MM.1S (cell line): ENCODE measurements at places on chromosomes 4 and X.

DNA sequence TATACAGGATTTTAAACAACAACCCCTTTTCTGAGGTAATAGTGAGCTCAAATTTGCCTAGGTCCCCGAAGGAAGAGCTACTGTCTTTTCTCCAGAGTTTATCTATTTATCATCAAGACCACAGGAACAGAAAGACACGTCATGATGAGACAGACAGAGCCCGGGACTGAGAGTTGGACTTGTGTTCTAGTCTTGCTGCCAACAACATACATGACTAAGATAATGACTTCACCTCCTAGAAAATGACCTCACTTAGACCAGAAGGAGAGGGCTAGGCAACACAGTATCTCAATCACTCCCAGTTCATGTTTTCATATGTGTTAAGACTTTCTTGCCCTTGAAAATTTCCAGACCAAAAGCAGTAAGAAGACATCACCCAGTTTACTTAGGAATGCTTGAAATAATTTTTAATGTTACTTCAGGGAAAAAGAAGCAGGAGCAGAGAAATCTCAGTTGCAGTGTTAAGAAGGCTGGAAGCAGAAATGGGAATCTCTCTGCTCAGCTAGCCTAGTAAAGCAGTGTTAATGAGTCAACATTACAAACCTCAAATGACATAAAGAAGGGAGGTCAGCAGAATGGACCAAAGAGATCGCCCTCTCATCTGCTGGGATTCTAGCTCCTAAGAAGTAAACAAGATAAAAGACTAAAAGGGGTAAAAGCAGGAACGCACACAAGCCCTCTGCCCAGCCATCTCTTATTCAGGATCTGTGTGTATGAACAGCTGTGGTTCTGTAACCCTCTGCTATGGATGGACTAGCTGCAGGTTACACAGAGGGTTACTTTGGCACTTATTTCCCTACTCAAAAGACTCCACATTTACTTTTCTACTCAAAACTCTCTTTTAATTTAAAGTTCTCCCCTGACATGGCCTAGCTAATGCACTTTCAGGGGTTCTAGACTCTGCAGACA is 24.8 kb downstream of the PDGFC start:
- DNase-seq, result no peak

DNA sequence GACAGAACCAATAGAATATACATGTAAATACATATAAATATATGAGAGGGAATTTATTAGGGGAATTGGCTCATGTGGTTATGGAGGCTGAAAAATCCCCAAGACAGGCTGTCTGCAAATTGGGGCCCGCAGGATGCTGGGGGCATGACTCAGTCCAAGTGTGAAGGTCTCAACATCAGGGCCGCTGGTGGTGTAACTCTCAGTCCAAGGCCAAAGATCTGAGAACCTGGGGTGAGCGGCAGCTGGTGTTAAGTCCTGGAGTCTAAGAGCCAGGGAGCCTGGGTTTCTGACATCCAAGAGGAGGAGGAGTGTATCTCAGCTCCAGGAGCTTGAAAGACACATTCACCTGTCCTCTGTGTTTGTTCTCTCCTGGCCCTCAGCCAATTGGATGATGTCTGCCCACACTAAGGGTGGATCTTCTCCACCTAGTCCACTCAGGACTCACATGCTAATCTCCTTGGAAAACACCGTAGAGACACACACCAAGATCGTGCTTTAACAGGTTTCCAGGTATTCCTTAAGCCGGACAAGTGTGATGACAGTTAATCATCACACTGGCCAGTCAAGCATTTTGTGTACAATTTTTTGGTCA is 28.9 kb downstream of the TIGD2 start:
- DNase-seq, result no peak

GRCh38 chrX:114508756-114509155 is 75.1 kb upstream of the HTR2C start:
- no peak for DNase-seq

- DNase-seq, result no peak
Observed at GRCh38 chrX:68648960-68649359, 1.5 kb downstream of the STARD8 start.

DNA sequence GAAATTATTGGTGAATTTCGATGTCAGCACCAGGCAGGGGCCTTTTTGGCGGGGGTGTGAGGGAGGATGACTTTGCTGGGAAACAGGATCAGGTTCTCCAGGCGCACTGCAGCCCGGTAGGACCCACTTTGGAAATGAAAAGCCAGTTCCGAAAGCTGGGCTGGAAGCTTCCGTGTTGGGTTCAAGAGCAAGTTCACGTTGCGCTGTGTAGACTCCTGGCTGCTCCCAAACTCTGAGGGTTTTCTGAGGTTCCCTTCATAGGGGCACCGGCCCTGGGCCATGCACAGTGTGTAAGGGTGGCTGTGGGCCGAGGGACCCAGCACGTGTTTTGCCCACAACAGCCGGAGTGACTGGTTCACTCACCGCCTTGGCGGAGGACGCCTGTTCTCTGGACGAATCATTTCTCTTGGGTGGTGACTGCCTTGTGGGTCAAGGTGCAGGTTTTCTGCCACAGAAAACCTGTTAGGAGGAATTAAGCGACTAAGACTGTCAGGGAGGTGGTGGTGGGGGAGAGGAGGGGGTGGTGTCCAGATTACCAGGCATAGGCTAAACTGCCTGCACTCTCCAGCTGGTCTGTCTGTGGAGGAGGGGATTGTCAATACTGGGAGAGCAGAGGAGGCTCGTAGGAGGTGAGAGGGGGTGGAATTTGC is 8.0 kb downstream of the SHOX start:
- DNase-seq, result no peak

- no peak for DNase-seq
Observed at GRCh38 chr4:8854931-8855330, 16.7 kb downstream of the HMX1 start.

DNA sequence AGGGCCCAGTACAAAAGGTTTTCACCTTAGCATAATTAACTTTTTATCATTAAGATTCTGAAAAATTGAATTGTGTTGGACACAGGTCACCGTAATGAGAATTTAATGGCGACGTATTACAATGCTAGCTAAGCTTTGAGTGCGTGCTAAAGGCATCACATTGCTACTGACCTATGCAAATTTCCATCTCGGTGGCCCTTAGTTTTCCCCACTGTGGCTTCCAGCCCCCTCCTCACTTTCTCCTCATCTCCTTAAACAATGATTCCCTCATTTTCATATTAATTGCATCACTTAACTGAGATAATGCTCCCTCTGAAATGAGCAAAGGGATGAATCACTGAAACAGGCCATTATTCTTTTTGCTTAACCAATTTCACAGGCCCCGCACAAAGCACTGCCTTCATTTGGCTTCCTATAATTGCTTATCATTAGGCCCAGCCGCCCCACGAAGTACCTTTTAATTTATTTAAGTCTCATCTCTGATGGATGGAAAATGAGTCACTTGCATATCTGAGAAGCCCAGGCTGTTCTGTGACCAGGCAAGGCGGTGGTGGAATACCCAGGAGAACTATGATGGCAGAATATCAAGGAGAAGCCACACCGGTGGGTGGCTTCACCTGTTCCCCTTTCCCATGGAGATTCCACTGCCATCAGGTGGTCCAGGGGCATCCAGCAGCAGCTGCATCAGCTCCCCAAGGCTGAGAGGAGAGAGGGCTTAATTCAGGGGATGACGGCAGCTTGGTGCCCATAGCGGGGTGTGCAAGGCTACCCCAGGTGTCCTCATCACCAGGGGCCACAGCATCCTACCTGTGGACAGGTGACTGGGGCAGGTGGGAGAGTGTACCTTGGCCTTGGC is 223.8 kb upstream of the BOD1L1 start:
- no peak for DNase-seq

- no peak for DNase-seq
Observed at GRCh38 chrX:39528161-39528916, 569.4 kb downstream of the BCOR start.

DNA sequence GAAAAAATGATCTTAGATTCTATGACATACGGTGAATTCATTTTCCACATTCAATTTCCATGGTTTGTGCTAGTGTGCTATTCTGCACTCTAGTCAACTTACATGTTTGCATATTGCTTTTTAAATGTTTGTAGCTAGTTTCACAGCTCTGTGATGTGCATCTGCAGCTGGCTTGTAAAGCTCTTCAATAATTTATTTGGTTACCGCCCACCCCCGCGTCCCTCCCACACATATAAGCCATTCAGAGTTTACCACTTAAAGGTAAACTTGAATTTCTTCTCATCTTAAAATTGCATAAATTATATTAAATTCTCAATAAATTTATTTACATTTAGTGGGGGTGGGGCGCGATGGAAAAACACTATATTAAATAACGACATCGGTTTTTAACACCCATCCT is 291 bp upstream of the NBDY start:
- DNase-seq, result peak; percentile 41
